ENCODE measurements at places on chromosomes 3 and 15. TPM values are rescaled to one million over a fixed set of nuclear protein-coding genes. Genes with fewer than 3 reads are reported as not detected.

DNA sequence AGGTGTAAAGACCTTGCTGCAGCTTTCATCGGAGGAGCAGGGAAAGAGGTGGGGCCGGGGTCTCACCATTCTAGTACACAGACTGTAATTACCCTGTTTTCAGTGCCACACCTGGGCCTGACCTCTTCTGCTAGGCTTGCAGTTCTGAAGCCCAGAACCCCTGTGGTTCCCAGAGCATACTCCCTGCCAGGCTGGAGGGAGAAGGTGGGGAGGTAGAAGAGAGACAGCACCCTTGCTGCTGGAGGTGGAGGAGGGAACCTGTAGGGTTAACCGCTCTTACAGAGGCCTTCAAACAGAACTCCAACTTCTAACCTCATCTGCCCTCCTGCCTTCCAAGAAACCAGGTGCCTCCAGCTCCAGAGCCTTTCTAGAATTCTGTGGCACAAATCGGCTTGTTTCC, 27.0 kb downstream of the PCOLCE2 start:
- no peak for DNase-seq

GRCh38 chr3:17882981-17883380, 140.6 kb upstream of the TBC1D5 start:
- DNase-seq = no peak

Gene RPP25
- 1.4 TPM for total RNA-seq

Gene LYSMD2
- 13.1 TPM for total RNA-seq

DNA sequence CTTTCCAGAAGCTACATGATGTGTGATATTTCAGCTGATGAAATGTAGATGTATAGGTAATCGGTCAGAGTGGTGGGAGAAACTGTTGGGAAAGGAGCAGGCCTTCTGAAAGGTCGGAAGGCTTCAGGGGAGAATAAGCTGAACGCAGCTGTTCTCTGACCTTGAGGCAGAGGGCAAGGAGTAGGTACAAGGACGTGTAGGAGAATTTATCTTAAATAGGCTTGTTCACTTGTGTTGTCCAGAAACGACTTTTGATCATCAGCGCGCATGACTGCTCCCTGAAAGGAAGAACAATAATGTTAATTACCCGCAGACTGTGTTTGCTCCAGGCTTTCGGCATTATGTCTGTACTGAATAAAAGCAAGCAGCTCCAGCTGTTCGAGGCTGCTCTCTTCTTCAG, 39.6 kb downstream of the GPR160 start:
- peak; percentile 32 for DNase-seq

GRCh38 chr3:108123326-108123725, 32.5 kb upstream of the CD47 start:
- DNase-seq = no peak

All from Caki2 (cell line).